Stimulated activated effector memory CD8-positive, alpha-beta T cell treated with anti-CD3 and anti-CD28 coated beads, Interleukin-12 subunit alpha, Interleukin-12 subunit beta, amount 100 ng/mL, for 72 hours (primary cell): ENCODE measurements at places on chromosomes 4 and X.

- DNase-seq, result no peak
Observed at GRCh38 chr4:56665781-56666180, 15.3 kb downstream of the HOPX start.

- DNase-seq, result no peak
Observed at GRCh38 chrX:111490688-111491087, 20.8 kb upstream of the SERTM2 start.

DNA sequence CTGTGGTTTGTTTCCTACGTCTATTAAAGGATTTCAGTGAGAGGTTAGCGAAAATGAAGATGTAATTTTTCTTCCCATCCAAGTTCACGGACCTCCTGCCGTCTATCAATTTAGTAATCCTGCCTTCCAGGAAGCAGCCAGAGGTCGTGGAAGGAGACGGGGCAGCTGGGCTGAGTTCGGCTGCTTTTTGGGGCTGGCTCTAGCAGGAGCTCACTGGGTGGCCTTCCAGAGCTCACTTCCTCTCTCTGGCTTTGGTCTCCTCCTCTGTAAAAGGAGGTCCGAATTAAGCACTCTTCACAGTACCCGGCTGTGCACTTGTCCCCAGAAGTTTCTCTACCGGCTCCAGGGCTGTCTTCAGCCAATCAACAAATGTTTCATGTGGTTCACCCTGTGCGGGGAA is 295.4 kb downstream of the BCOR start:
- no peak for DNase-seq

DNA sequence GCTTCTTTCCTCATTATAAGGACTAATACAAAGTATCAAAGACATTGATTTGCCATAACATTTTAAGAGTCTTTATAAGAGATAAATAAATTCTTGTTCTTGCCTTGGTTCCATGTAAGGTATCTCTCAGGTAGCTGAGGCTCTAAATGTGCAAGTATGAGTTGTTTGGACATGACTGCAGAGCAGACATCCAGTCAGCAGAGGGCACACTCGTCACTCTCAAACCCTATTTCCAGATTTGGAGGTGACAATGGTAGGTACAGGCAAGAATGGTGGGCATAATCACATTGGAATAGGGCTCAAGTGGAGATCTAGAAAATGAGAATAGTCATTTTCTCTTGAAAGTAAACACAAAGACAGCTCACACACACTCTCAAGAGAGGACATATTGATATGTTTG is 133.3 kb upstream of the ZIC3 start:
- DNase-seq, result no peak

DNA sequence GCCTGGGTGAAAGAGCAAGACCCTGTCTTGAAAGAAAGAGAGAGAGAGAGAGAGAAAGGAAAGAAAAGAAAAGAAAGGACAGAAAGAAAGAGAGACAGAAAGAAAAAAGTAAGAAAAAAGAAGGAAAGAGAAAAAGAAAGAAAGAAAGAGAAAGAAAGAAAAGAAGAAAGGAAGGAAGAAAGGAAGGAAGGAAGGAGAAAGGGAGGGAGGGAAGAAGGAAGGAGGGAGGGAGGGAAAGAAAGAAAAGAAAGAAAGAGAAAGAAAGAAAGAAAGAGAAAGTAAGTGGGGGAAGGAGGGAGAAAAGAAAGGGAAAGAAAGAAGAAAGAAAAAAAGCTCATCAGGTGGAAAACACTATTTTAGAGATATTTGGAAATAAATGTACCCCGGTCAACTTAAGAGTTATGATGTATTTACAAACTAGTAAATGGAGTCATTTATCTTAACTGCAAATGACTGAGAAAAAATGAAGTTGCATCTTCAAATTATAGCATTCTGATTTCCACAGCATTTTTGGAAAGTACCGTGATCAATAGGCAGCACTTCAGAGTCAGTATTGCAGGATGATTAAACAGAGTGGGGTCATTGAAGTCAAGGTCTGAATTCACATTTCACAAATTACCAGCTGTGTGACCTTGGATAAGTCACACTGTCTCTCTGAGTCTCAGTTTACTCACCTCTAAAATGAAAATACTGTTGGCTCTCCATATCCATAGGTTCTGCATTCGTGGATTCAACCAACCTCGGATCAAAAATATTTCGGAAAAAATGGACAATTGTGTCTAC is 64.1 kb upstream of the SMAD1 start:
- no peak for DNase-seq

DNA sequence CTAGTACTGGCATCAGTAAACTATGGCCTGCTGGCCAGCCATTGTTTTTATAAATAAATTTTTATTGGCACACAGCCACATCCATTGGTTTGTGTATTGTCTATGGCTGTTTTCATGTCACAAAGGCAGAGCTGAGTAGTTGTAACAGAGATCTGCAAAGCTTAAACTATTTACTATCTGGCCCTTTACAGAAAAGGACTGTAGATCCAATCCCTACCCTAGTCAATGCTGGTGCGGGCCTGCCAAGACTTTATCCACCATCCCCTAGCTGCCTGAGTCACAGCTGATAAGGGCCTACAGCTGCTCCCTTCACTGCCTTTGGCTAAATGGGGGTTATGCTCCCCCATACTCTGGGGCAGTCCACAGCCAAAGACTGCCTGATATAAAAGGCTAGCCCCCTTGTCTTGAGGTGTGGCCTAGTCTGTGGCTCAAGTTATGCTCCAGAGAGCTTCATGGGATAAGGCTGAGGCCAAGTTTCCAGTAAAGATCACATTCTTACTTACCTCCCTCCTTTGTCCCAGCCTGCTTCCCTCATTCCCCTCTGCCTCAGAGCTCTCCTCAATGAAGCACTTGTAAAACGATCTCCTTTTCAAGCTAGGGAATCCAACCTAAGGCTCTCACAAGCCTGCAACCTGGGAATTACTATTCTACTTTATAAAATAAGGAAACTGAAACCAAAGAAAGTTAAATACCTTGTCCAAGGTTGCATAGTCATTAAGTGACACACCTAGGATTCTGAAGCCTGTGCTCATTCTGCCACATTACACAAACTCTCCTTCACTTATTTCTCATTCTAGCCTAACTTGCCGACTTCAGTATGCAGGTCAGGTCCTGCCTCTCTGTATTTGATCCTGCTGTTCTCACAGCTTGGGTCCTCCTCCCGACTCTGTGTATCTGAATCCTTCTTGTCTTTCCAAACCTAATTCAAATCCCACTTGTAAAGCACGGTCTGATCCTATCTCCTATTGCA is 20.7 kb downstream of the ACE2 start:
- no peak for DNase-seq

DNA sequence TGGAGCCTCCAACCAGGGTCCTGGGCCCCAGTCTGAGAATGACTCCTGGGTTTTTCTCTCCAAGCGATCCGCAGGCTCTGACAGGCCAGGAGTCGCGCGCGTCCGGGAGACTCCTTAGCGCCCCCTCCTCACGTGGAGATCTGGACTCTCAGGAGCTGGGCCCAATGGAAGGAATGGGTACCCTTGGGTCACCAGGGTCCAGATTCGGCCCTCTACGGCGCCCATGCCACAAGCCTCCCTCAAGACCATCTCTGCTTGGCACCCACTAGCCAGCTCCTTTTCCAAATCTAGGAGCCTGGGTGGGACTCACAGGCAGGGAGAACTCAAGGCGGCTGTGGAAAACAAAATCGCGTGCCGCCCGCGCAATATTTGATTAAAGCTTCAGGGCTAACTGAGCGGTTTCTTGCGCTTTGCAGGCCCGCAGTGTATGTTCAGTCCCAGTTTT is 7.1 kb downstream of the HAND2 start:
- peak; percentile 44 for DNase-seq

- no peak for DNase-seq
Observed at GRCh38 chrX:134727363-134727762, 69.1 kb upstream of the PLAC1 start.

DNA sequence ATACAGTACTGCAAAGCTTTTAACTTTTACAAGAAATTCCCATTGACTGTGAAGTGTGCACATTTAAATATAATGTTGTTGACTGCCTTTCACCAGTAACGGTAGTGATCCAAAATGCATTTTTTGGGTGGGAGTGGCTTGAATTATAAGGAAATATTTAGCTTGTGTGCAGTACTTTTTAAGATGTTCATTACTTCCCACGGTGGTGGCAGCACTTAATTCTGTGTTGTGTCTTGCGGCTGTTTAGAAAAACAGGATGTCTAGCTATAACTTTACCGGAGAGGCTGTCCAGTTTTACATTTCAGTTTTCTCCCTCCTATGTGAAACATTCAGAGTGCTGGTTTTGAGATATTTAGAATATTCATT is 1.7 kb downstream of the TMEM131L start:
- DNase-seq, result no peak

DNA sequence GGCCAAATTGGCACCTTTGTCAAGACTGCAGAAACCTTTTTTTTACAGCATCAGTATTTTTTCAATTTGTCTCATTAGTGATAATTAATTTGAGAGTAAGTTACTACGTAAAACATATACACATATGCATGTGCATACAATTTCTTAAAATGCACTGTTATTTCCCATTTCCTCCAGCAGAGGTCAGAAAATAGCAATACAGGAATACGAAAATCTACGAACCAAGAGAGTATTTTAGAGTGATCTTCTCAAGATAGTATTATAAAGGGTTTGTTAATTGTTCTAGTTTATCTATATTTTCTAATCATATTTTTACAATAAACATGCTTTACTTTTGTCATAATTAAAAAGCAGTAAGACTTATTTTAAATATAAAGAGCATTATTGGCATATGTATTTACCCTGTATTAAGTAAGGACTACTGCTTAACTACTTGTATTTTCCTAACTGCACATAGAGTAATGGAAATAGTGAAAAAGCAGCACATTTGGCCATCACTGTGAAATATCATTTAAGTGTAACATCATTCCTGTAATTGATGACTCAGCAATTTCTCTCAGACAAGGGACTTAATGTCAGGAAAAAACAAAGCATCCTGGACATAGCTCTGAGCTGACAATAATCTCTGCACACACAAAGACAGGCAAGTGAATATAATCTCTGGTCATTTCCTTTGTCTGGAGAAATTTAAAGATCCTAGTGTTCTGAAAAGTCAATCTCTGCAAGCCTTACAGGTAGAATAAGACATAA is 45.6 kb downstream of the MAOB start:
- DNase-seq, result no peak

GRCh38 chr4:7964459-7964858 is 24.8 kb upstream of the AFAP1 start:
- no peak for DNase-seq

- DNase-seq, result no peak
Observed at GRCh38 chr4:168600796-168601583, 104.1 kb downstream of the PALLD start.

GRCh38 chr4:913280-913618 is 18.9 kb downstream of the GAK start:
- no peak for DNase-seq

DNA sequence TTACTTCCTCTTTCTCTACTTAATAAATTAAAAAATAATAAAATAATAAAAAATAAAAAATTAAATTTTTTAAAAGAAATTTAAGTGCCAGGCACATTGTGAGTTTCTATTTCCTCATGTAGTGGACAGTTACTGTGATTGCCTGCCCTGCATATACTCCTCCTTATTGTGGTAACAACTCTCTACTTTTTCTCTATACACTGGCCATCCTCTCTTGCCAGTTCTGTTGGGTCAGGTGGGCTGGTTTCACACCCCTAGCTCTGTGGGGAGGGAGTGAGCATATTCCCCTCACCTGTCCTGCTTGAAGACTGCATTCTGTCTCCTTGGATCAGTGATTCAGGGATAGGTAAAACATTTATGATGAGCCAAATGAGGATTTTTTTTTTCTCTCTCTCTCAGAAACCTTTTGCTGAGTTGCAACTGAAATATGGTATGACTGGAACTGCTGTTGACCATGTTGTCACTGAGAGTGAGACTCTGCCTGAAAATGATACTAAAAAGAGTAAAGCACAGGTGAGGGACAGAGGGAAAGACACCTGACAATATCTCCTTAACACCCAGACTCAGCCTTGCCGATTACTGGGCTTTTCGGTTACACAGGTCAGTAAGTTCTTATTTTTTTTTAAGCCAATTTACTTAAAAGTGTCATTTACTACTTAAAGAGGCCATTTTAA is 37.2 kb downstream of the CXXC4 start:
- DNase-seq, result no peak

- no peak for DNase-seq
Observed at GRCh38 chrX:11778230-11778629, 20.2 kb downstream of the MSL3 start.

GRCh38 chr4:26380740-26381139 is 59.9 kb downstream of the RBPJ start:
- no peak for DNase-seq

DNA sequence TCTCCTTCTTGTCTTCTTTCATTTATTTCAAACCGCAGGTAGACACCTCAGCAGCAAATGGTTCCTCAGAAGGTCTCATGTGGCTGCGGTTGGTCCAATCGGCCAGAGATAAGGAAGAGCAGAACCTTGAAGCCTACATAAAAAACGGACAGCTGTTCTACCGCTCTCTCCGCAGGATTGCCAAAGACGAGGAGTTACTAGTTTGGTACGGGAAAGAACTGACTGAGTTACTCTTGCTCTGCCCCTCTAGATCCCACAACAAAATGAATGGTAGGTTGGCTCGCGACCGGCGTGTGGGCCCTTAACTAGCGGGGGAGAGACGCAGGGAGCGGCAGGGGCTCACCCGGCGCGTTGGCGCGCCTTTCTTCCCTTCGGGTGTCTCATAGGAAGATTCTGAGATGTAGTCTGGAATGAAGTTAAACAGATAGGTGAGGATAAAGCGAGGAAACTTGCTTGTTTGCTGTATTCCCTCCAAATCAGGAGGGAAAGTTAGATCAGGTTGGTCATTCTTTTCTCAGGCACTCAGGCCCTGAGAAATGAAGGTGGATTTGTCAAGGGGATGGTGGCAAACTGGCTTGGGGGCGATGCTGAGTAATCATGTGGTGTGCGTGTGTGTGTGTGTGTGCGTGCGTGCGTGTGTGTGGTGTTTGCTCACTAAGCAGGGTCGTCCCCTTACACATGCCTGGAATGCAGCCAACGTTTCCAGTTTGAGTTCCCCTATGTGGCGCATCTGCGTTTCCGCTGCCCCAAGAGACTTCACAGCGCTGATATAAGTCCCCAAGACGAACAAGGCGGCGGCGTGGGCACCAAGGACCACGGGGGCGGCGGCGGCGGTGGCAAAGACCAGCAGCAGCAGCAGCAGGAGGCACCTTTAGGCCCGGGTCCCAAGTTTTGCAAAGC is 4.2 kb downstream of the PRDM8 start:
- no peak for DNase-seq

- peak; percentile 84 for DNase-seq
Observed at GRCh38 chr4:77586951-77587383, 18.7 kb upstream of the CXCL13 start.

DNA sequence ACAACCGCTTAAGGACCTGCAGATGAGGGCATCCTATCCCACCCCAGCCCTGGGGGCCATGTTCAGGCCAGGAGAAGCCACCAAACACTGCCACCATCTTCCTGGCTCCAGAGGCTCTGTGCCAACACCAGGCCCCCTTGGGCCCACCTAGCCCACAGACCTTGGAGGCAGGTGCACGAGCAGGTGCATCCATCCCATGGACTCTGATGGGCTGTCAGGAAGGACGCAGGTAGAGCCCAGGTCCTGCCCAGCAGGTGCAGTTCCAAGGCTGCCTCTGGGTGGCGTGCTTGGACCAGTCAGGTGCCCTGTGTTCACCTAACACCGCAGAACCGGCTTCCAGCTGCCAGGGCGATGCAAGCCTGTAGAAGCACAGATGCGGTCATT is 22.8 kb upstream of the PDE6B start:
- DNase-seq, result peak; percentile 56
